ENCODE measurements at places on chromosomes 7 and 10. TPM values are rescaled to one million over a fixed set of nuclear protein-coding genes. Genes with fewer than 3 reads are reported as not detected.

- no peak overlapping the region for H3K4me3 ChIP-seq
- H3K36me3 ChIP-seq: no peaks in the 10 kb centered on the region
- no peak for DNase-seq
- H3K27me3 ChIP-seq: no peaks in the 10 kb centered on the region
- H3K27ac ChIP-seq: no peak overlapping the region
Observed at GRCh38 chr7:26083113-26083512, 68.9 kb upstream of the NFE2L3 start.

DNA sequence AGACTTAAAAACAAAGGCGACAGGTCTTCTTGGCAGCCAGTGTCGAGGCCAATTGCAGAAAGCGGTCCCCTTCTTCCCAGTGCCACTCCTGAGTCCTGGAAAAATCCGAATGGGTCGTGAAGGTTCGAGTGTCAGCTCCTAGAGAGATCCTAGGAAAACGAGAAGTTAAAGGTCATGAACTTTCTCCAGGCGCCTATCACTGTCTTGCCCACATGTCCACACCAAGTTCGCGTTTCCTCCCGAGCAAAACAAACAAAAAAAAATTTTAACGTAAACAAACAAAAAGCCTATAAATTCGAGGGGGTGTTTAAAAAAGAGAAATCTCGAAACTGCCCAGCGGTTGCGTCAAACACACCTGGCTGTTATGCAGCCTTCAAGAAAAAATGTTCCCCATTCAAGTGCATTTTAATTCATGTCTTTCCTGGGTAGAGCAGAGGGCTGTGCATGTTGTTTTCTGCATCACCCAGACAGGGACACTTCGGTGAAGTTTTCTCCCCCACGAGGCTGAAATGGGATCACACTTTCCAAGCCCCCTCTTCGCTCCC is 1.5 kb downstream of the ARHGAP21 start:
- H3K27ac ChIP-seq: 0 out of 2 replicates have a peak overlapping the region, but pooled peaks have one; percentile 39
- H3K36me3 ChIP-seq: no peaks in the 10 kb centered on the region
- peaks cover 37% of the 10 kb centered on the region for H3K4me1 ChIP-seq
- peaks cover 40% of the 10 kb centered on the region for H3K27me3 ChIP-seq
- H3K4me3 ChIP-seq: peak overlapping the region; percentile 86
- DNase-seq: no peak

GRCh38 chr10:123993534-123994416 is 99.6 kb downstream of the CHST15 start:
- H3K27me3 ChIP-seq: peaks cover 51% of the 10 kb centered on the region
- H3K27ac ChIP-seq: no peak overlapping the region
- no peaks in the 10 kb centered on the region for H3K36me3 ChIP-seq
- DNase-seq: no peak

DNA sequence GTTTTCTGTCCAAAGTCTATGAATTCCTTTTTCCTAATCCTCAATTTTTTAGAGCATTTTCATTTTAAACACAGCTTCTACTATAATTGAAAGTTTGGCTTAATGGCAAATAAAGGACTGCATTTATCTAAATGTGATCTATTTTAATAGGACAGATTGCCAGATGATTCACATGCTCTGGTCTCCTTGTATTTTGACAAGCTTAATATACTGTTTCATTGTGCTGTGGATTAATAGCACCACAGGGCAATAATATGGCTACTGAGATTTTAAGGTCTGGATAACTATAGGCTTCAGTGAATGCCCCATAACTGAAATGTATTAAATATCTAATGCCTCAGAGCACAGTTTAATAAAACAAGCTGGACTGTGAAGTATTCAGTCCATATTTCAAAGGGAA is 1362.8 kb downstream of the XPNPEP1 start:
- no peak overlapping the region for H3K27ac ChIP-seq
- H3K4me3 ChIP-seq: no peak overlapping the region
- H3K27me3 ChIP-seq: no peaks in the 10 kb centered on the region
- no peaks in the 10 kb centered on the region for H3K36me3 ChIP-seq
- no peak for DNase-seq

DNA sequence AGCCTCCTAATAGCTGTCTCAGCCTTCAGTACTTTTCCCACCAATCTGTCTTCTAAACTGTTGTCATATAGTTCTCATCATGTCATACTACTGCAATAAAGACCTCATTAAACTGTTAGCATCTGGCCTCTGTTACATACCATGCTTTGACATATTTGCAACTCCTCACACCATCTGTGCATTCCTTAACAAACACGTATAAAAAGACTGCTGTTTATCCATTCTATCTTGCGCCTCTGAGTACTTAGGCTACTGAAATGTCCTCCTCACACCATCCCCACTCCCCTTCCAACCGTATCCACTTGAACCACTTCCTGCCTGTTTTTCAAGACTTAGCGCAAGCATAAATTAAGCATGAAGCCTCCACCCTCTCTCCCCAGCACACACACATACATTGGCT is 41.6 kb downstream of the SLC16A9 start:
- H3K36me3 ChIP-seq: peaks cover 3% of the 10 kb centered on the region
- H3K27ac ChIP-seq: peak overlapping the region; percentile 19
- no peak overlapping the region for H3K4me3 ChIP-seq
- H3K27me3 ChIP-seq: no peaks in the 10 kb centered on the region
- no peak for DNase-seq
- peaks cover 6% of the 10 kb centered on the region for H3K4me1 ChIP-seq

DNA sequence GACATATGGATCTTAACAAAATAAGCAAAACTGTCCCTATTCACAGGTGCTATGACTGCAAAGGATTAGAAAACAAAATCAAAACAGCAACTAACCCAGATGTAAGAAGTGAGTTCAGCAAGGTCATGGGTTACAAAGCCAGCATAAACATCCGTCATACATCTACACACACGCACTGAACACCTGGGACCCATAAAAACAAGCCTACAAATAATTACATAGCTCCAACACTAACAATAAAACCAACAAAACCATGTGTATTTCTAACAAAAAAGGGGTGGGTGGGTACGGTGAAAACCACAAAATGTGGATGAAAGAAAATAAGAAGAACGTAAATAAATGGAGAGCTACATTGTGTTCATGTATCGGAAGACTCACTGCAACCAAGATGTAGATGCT is 256.8 kb downstream of the ELFN1 start:
- no peak for DNase-seq
- no peak overlapping the region for H3K4me3 ChIP-seq

GRCh38 chr10:71635251-71635866 is 84.2 kb downstream of the C10orf105 start:
- H3K27me3 ChIP-seq: peaks cover 69% of the 10 kb centered on the region
- peaks cover 67% of the 10 kb centered on the region for H3K4me1 ChIP-seq
- H3K27ac ChIP-seq: no peak overlapping the region
- H3K36me3 ChIP-seq: no peaks in the 10 kb centered on the region
- H3K4me3 ChIP-seq: no peak overlapping the region

- H3K27ac ChIP-seq: no peak overlapping the region
- peaks cover 52% of the 10 kb centered on the region for H3K36me3 ChIP-seq
- no peak overlapping the region for H3K4me3 ChIP-seq
- peaks cover 17% of the 10 kb centered on the region for H3K4me1 ChIP-seq
Observed at GRCh38 chr7:158289231-158289630, 298.4 kb downstream of the PTPRN2 start.

DNA sequence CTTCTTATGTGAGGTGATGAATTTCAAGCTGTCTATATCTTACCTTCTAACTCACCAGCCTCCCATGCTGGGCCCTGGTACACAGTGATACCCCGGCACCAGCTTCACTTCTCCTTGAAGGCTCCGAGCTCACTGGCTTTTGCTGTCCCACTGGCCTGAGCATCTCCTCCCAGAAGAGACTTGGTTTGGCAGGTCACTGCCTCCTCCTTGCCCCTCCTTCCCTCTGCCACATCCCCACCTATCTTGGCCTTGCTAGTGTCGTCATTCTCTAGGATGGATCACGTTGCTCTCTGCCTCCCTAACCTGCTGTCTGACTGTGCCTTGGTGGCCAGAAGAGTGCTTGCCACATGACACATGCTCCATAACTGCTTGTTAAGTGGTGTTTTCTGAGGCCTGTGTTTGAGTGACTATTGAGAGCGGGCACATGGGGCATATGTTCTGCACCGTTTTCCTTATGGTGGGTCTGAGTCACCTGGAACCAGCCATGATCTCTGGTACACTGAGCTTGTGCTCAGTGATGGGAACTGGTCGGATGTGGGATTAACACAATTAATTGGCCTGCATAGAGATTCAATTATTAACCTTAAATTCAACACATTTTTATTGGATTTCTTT is 86.5 kb downstream of the TMEM178B start:
- peaks cover 11% of the 10 kb centered on the region for H3K36me3 ChIP-seq
- H3K4me3 ChIP-seq: no peak overlapping the region
- H3K4me1 ChIP-seq: peaks cover 7% of the 10 kb centered on the region
- DNase-seq: no peak
- no peaks in the 10 kb centered on the region for H3K27me3 ChIP-seq
- no peak overlapping the region for H3K27ac ChIP-seq

- DNase-seq: no peak
- H3K36me3 ChIP-seq: peaks cover 3% of the 10 kb centered on the region
Observed at GRCh38 chr10:121577568-121577967, 20.7 kb downstream of the FGFR2 start.

DNA sequence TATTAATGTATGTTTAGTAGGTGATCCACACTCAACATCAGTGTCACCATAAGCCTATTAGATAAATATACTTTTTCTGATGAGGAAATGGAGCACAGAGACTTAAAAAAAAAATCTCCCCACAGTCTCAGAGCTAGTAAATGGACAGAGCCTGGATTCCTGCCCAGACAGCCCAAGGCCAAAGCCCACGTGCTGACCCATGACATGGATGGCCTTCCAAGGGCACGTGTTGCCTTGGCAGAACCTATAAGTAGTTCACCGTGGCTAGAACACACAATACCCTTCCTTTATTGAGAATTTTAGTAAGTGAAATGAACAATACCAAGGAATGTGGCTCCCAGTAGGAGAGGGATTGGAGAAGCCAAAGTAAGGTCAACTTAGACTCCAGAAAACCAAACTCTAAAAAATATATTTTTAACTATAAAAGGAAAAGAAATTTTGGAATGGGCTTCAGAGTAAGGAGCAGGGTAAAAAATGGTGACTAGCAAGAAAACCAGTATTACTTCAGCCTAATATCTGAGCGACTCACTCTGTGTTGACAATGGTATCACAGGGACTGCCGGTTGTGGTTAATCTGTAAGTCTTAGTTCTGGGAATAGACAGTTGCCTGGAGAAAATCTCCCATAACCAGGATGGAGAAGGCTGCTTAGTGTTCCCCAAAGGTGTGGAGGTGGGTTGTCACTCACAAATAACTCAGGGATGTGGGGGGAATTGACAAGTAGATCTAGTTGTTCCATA is 223.0 kb downstream of the SORCS1 start:
- H3K4me3 ChIP-seq: no peak overlapping the region
- H3K27me3 ChIP-seq: peaks cover 7% of the 10 kb centered on the region
- H3K27ac ChIP-seq: no peak overlapping the region
- H3K36me3 ChIP-seq: no peaks in the 10 kb centered on the region

DNA sequence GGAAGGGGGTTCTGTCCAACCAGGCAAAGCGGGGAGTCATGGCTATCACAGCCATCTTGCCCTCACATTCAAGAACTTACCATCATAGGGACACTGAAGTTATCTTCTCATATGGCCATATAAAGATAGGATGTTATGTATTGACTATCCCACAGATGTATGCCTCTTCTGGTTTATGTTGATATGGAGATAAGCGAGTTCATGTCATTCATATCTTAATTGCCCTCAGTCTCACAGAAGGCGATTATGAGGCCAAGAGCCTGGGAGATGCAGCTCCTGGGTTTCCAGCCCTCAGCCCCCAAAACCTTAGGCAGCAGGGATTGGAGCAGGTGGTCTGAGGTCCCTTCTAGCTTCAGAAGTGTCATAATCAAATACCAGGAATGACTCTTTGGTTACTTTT is 8.5 kb upstream of the ANKRD61 start:
- peaks cover 2% of the 10 kb centered on the region for H3K4me1 ChIP-seq
- peaks cover 96% of the 10 kb centered on the region for H3K36me3 ChIP-seq
- H3K27ac ChIP-seq: no peak overlapping the region
- no peaks in the 10 kb centered on the region for H3K27me3 ChIP-seq

DNA sequence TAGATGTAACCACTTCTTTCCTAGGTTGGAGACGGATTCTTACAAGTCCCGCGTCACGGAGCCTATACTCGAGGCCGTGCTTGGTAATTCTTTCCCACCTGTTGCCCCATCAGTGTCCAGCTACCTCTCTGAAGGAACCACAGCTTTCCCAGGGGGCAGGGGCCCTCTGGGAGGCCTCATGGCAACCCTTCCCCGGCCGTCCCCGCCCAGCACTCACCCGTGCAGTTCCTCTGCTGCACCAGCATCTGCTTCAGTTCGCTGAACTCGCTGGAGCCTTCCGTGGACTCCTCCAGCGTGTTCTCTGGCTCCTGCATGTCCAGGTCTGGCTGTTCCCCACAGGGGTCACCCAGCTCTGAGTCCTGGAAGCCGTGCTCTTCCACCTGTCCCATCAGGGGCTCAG is 24.5 kb downstream of the ZNF777 start:
- no peaks in the 10 kb centered on the region for H3K4me1 ChIP-seq
- peaks cover 6% of the 10 kb centered on the region for H3K36me3 ChIP-seq
- no peaks in the 10 kb centered on the region for H3K27me3 ChIP-seq
- DNase-seq: no peak

GRCh38 chr10:119479532-119479931 is 63.0 kb downstream of the RGS10 start:
- peaks cover 87% of the 10 kb centered on the region for H3K27me3 ChIP-seq
- no peaks in the 10 kb centered on the region for H3K36me3 ChIP-seq
- no peak overlapping the region for H3K4me3 ChIP-seq
- H3K4me1 ChIP-seq: peaks cover 19% of the 10 kb centered on the region
- no peak overlapping the region for H3K27ac ChIP-seq

DNA sequence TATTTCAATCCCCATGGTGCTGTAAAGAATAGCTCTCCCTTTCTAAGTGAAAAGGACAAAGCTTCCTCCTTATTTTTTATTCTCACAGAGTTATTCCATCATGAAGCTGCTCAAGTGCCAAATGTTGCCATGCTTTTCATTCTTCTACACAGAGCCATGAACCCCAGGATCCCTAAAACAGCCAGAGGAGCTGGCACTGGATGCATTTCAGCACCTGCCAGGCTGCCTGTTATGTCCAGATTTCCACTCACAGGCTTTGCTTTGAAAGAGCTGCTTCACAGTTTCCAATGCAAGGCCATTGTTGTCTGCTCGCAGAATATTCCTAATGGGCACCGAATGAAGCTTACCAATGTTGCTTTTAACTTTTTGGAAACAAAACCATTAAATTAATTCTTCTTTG is 256.2 kb upstream of the NPSR1 start:
- no peaks in the 10 kb centered on the region for H3K27me3 ChIP-seq
- peaks cover 5% of the 10 kb centered on the region for H3K4me1 ChIP-seq
- H3K27ac ChIP-seq: no peak overlapping the region

DNA sequence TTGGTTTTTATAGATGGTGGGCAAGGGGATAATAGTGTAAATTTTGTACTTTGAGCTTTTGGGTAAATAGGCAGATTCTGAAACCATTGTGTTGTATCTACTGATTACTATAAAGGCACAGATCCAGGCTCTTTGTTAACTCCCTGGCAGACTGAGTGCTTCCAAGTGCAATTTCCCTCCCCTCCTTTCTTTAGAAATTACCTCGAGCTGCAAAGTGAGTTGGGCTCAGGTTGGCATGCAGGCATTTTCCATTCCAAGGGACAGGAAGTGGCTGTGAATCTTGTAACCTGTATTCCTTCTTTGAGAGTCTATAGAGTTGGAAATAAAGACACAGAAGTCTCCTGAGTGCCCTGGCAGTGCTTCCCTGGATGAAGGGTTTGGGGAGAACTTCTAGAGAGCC is 494.2 kb upstream of the GALNT17 start:
- no peak overlapping the region for H3K27ac ChIP-seq
- peaks cover 10% of the 10 kb centered on the region for H3K27me3 ChIP-seq
- H3K4me3 ChIP-seq: no peak overlapping the region
- H3K36me3 ChIP-seq: no peaks in the 10 kb centered on the region
- H3K4me1 ChIP-seq: peaks cover 20% of the 10 kb centered on the region
- no peak for DNase-seq

The CASTOR2 gene
- total RNA-seq: 38.7 TPM

The GRM3 gene
- total RNA-seq: 1.5 TPM

The PSMC2 gene
- 121 TPM for total RNA-seq

The CYREN gene
- 43.0 TPM for total RNA-seq

The SFRP5 gene
- total RNA-seq: 2.4 TPM
